H1 (cell line): ENCODE measurements at places on chromosomes 3 and 15. TPM values are rescaled to one million over a fixed set of nuclear protein-coding genes. Genes with fewer than 3 reads are reported as not detected.

DNA sequence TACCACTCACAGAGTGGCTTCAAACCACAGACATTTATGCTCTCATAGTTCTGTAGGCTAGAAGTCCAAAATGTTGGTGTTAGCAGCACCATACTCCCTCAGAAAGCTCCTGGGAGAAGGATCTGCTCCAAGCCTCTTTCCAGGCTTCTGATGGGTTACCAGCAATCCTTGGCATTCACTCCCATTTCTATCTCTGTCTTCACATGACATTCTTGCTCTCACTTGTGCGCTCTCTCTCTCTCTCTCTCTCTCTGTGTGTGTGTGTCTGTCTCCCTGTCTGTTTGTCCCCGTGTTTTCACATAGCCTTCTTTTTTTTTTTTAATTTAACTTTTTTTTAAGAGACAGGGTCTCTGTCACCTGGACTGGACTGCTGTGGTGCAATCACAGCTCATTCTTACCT, 26.3 kb downstream of the CDAN1 start:
- no peak for DNase-seq

- DNase-seq, result no peak
Measured at GRCh38 chr3:62100282-62100989, 272.9 kb downstream of the FEZF2 start.

DNA sequence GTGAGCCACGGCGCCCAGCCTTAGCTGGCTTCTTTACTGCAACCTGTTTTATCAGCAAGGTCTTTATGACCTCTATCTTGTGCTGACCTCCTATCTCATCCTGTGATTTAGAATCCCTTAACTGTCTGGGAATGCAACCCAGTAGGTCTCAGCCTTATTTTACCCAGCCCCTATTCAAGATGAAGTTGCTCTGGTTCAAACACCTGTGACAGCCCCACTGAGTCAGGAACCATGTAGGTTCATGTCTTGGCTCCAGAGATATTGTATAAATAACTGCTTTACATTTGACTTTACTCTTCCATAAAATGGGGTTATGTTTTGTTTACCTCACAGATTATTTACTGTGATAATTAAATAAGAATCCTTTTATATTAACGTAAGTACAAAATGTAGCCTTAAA, 27.1 kb upstream of the ANO10 start:
- DNase-seq, result no peak

Gene TRIM69
- total RNA-seq, result 6.2 and 6.4 TPM in 2 replicates

Gene TM2D3
- total RNA-seq, result 24.2 and 28.0 TPM in 2 replicates

DNA sequence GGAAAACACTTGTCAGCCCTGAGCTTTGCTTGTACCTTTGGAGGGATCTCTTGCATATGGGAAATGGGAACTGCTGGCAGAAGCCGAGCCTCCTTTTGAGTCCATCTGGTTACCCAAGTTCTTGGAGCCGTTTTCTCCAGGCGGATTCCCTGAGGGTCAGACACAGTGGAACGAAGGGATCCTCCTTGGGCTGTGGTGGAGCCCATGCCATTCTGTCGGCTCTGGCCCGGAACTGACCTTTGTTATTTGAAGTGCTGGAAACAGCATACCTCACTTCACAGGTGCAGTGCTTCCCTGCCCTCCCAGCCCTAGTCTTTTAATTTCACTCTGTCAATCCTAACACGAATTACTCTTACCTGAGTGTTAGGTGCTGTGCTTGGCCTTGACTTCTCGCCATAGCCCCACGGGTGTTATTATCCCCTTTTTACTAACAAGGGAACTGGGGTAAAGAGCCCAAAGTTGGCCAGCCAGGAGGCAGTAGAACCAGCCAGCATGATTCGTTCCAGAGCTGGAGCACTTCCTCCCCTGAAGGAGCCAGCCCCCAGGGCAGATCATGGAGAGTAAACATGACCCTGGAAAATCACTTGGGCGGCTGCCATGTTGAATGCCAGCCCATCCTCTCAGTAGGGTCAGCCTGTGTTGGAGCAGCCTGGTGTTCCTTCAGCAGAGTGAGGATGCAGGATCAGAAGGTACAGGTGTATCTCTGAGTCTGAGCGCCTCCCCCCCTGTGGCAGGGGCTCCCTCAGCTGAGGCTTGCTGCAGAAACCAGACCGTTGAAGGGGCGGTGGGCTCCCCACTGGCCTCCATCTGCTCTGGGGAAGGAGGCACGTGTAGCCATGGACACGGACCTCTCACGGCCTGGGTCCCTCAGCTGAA, 143.2 kb downstream of the DNAJB8 start:
- peak; percentile 28 for DNase-seq

DNA sequence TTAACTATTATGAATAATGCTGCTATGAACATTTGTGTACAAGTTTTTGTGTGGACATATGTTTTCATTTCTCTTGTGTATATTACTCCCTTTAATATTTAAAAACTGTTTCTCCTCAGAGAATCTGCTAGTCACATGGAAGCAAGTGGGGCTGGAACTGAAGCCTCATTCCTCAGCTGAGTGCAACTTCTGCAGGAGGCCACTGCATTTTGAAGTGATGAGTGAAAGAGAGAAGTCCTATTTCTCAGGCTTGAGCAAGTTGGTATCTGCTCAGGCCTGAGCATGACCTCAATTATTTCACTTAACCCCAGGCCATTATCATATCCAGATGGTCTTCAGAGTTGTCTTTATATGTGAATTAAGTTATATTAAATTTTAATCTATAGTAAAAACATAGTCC, 11.5 kb downstream of the TLR9 start:
- DNase-seq, result no peak

Gene OIP5
- 34.8 and 36.7 TPM in 2 replicates for total RNA-seq

Gene SV2B
- total RNA-seq, result 0.20 and 0.46 TPM in 2 replicates

DNA sequence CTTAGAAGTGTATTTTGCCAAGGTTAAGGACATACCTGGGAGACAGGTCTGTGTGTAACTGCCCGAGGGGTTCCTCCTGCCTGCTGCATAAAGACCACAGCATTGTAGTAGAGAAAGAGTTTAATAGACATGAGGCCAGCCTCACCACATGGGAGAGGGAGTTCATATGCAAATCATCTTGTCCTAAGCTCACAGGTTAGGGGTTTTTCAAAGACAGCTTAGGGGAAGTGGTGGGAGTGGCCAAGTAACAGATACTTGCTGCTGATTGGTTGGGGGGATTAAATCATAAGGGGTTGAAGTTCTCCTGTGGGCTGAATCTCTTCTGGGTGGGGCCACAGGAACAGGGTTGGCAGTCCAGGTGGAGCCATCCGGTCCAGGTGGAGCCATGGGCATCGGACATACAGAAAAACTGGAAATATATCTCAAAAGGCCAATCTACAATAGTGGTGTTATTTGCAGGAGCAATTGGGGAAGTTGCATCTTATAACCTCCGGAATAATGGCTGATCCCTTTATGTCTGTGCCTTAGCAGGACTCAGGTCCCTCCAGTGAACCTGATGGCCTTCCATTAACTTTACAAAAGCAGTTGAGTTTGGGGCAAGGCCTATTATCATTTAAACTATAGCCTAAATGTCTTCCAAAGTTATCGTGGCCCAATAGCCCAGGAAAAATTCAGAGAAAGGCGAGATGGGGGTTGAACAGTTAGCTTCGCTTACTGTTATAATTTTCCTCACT, 86.0 kb upstream of the MFGE8 start:
- DNase-seq, result peak; percentile 77

DNA sequence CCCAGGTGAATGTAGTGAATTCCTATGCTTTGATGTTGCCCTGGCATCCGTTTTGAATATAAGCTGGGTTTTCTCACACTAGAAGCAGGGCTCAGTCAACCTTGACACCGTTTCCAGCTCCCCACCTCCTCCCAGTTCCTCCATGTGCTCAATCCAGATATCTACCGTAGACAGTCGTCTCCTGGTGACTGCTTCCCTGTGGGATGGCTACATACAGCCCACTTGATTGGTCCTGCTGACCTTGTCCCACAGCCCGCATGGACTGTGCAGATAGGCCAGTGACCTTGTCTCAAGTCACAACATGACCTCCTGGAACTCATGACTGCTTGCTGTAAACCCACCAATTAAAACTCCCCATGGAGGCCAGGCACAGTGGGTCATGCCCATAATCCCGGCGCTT, 8.1 kb downstream of the SEMA7A start:
- no peak for DNase-seq

DNA sequence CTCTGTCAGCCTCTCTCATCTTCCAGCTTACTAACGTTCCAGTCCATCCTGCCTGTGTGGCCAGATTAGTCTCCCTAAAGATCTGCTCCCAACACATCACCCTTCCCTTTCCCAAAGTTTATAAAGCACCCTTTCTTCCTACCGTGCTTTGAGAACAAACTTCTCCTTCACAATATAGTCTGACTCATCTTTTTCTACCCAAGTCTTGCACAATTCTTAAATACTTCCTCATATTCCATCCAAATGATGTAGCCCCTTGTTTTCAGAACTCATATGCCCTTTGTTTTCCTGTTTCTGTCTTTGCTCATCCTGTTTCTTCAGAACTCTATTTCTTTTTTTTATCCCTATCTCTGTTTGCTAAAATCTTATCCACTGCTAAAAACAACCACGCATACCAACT, 326.8 kb downstream of the MFSD1 start:
- DNase-seq, result no peak

Gene GCNT3
- not detected in 2 replicates for total RNA-seq

DNA sequence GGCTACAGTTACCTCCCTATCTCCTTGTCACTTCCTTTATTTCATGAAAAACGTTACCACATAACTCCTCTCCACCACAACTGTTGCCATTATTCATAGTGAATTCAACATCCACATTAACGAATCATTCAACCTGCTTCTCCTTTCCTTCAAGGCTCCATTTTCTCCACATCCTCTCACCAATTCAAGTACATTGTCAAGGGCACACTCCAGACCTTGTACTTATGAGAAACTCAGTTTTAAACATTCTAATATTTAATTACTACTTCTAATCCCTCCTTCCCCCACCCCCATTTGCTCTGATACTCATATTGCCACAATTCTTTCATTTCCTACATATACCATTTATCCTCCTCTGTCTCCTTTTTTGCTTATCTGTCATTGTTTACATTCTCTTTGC, 871.2 kb downstream of the TUSC7 start:
- no peak for DNase-seq

GRCh38 chr3:42914771-42915515, 9.0 kb downstream of the ZNF662 start:
- no peak for DNase-seq
